NB4 (cell line): ENCODE measurements at places on chromosomes 1 and 21.

GRCh38 chr21:27300770-27301169 is 333.9 kb upstream of the ADAMTS5 start:
- no peak for DNase-seq

- DNase-seq: no peak
These were observed 2.7 kb upstream of the RIPK4 start for GRCh38 chr21:41769521-41769920.

DNA sequence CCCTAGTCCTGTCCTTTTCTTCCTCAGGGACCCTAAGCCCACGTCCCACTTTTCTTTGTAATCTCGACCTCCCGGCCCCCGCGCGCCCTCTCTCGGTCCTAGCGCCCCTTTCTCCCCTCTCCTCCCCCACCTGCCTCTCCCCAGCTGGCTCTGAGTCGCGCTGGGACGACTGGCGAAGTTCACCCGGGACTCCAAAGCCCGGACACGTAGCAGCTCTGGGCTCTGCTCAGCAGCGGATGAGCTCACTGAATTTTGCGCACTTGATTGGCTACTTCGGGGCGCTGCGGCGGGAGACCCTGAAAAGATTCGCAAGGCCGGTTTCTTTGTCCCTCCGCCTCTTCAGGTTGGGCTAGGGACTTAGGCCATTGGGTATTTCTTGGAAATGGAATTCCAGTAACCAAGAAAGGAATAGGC is 16.3 kb upstream of the ACKR1 start:
- no peak for DNase-seq

GRCh38 chr21:36806103-36806502 is 107.2 kb downstream of the SIM2 start:
- DNase-seq: peak; percentile 13

DNA sequence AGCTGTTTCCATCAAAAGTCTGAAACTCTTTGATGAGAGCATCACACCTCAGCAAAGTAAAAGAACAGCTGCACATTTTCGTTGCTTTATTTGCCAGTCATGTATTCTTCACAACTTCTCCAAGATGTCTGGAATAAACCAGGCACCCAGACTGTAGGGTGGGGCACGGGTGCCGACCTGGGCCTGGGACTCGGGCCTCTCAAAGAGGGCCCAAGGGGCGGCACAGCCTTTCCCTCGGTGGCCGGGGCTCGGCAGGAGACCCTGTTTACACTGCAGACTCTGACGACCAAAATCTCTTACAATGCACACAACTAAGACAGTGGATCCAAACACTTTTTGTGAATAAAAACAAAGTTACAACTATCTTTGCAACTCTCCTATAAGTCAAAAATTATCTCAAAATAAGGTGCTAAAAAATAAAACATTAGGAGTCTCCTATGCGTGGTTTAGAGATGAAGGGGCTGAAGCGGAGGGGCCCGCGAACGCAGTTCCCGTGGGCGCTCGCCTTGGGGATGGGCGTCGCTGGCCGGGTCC is 696 bp downstream of the LSS start:
- peak; percentile 26 for DNase-seq

DNA sequence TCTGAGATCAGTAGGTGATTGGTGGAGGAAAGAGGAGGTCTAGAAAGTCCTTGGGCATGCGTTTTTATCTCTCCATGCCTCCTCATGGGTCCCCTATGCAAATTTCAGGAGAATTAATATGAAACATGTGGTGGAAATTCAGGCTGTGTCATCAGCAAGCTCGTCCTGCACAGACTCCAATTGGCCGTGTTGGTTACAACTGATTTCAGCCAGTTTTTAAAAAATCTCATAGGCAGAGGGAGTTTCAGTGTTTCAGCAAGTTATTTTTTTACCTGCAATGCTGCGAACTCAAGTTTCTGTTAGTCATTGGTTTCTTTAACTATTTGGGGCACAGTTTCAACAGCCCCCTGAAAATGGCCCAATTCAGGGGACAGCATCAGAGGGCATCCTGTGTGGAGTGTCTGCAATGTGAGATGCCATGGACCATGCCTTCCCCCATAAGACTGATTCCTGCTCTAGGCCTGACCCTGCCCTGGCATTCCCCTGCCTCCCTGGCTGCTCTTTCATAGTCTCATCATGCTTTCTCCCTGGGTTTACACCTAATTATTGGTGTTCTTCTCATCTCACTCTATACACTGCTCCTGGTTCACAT is 59.9 kb downstream of the C1orf198 start:
- DNase-seq: no peak

DNA sequence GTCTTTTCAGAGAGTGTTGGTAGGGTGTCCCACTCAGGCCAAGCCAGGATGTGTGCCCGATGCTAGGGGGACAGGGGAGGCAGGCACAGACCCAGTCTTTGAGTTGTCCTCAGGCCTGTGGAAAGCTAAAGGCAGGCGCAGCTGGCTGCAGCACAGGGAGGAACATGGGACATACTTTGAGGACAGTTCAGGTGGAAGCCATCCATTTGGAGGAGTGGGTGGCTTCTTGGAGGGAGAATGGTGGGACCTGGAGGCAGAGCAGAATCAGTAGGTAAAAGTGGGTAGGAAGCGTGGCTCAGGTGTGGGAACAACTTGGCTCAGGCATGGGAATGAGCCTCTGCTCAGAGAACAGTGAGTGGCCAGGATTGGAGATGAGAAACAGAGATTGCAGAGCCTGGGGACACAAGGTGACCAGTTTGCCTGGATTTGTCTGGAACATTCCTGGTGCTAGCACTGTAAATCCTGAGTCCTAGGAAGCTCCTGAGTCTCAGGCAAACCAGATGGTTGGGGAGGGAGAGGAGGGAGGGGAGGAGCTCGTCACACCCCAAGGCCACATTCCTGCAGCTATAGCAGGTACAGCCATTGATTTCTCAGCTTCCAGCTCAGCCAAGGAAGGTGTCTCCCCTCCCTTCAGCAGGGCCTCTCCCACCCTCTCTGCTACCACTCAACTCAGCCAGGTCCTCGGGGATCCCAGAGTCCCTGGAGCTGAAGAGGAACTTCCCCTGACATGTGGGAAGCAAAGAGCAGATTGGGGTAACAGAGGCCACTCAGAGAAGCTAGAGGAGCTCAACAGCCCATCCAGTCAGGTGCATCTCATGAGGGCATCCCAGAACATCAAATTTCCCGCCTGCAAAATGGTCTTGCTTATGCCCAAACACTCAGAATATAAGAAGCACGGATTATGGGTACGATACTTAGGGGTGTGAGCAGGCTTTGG is 65.2 kb upstream of the TINAGL1 start:
- no peak for DNase-seq

DNA sequence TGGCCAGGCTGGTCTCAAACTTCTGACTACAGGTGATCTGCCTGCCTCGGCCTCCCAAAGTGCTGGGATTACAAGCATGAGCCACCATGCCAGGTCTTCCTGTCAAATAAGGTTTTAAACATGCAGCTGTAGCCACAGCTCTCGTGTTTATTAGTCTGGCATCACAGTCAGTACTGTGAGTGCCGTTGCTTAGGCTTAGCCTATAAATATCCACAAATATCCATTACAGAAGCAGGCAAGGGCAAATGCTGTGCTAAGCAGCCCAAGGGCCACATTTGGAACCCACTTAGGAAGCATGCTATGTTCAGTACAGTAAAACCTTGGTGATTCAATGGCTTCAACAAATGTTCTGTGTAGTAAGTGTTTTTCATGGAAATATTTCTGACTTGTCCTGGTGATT is 75.9 kb downstream of the KIF1B start:
- DNase-seq: no peak

DNA sequence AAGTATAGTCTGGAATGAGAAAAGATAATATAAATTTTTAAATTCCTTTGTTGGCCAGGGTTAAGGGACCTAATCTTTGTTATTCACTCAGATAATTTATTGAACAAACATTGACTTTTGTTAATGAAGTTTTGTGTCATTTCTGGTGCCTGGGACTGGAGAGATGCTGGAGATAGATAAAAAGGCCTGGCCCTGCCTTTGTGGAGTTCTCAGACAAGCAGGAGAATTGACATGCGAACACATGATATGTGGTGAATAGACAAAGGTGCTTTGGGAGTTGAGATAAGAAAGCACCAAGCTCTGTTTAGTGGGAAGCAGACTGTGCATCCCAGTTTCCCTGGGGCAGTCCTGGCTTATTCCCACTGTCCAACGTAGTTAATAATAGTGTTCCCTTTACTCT is 8.5 kb downstream of the C1orf21 start:
- DNase-seq: no peak

DNA sequence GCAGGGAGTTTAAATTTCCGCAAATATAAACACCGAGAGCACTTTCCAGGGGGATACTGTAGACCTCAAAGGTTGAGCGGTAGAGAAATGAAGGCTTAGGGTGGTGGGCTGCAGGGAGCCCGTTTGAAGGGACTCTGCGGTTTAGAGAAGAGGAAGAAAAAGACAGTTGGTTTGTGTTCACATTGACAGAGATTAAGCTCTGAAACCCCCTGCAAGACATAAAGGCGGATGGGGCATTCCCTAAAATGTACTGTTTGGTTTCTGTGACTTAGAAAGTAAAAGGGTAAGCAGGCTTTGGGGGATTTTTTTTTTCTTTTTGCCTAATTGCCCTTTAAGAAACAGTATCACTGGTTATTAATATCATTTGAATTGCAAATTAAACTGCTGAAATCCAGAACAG is 1.3 kb downstream of the KAZN start:
- no peak for DNase-seq

DNA sequence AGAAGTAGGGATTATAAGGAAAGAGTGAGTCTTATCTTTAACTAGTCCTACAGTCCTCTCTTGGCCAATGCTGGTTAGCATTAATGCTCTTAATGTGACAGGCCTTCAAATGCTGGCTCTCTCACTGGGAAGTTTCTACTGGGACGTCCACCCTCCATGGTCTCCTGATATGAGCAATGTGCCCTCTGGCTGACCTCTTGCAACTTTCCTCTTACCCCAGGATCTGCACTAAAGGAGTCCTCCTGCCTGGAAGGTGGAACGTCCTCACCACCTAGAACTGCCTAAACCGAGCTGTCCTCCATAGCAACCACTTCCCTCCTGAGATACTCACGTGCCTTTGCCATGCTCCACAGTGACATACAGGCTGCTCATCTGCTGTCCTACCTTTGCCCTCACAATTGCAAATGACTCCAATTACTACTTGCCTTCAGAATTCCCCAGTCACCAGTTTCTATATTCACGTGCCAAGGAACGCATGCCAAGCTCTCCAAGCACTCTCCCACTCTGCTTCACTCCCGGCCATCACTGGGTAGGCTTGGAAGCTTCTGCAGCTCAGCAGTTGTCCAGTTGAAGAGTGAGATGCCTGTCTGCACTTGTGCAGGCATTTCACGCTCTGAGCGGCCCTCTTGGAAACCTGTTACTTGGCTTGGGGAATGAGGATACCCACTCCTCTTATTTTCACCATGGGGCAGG is 404.7 kb downstream of the RRAGC start:
- DNase-seq: no peak

- no peak for DNase-seq
These were observed 75.3 kb upstream of the ARTN start for GRCh38 chr1:43858324-43858723.

- no peak for DNase-seq
These were observed 141.8 kb upstream of the AJAP1 start for GRCh38 chr1:4512636-4513035.

DNA sequence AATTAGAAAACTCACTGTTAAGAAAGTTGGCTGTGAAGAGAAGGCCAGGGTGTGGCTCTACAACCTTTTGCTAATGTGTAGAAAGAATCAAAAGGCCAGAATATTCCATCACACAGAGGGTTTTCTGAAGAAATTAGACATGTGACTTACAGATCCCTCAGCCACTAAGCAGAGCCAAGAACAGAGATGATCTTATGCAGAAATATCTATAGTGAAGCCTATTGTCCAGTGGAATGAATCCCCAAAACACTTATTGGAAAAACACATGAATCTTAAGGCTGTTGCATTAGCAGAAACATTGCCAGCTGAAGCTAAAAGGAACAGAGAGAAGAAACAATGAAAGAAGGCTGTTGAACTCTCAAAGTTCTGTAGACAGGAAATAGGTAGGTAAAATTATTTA is 979.2 kb downstream of the MRPL39 start:
- DNase-seq: no peak

DNA sequence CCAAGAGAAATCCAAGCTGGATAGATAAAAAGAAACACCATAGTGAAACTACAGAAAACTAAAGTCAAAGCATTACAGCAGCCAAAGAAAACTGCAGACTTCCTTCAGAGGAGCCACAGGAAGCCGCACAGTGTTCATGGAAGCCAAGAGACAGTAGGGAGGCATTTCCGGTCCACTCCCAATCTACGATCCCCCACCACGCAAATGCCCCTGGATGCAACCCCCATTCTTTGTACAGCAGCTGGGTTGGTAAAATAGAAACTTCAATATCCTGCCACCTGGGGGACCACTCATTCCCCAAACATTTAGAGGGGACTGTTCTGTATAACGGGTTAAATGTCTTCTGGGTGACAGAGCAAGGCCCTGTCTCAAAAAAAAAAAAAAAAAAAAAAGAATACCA is 43.9 kb upstream of the TSPEAR start:
- DNase-seq: no peak

DNA sequence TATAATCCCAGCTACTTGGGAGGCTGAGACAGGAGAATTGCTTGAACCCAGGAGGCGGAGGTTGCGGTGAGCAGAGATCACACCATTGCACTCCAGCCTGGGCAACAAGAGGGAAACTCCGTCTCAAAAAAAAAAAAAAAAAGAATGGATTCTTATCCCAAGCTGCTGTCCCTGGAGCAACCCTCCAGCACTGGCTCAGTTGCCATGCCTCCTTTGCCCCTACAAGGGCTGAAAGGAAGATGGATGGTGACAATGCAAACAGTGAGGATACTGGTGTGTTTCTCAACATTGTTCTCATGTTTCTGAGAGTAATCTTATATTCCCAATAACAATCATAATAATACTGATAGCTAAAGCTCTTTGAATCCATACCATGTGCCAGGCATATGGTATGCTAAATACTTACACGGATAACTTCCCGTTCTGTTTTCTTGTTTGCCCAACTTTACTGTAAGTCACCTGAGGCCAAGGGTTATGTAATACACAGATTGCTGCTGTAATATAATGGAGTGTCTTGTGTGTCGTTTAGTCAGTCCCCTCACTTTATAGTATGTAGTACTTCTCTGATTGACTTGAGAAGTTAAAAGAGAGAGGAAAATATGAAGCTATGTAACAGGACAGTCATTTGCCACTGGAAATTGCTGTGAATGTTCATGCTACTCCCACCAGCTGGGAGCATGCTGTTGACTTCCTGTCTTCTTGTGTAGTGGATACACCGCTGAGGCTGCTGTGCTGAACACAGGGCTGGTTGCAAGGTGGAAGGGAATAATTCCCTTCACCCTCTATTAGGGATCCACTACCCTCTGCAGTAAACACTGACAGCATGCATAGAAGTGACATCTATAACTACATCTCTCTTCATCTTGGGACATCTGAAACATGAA is 153.6 kb downstream of the CNIH3 start:
- peak; percentile 17 for DNase-seq

DNA sequence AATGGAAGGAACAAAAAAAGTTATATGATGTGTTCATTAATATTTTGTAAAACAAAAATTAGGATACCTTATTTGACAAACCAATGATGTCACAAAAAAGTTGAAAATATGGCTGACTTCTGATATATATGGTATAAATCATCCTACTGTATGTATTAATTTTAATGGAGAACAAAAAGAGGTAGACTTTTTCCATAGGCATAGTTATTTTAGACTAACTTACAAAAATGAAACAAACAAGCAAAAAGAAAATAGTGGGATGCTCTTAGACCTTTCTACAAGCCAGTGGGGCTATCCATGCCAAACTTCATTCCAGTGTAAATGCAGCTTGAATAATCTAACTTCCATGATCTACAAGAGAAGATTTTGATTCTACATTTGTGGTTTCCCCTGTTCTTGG is 522 bp upstream of the SPTA1 start:
- no peak for DNase-seq
